AG20443 (cell line): ENCODE measurements at places on chromosomes 6 and 20.

- no peak for DNase-seq
These were observed 179.8 kb upstream of the BMP5 start for GRCh38 chr6:56055081-56055704.

- DNase-seq, result peak; percentile 64
These were observed 214.3 kb upstream of the PLCB4 start for GRCh38 chr20:8854571-8854970.

DNA sequence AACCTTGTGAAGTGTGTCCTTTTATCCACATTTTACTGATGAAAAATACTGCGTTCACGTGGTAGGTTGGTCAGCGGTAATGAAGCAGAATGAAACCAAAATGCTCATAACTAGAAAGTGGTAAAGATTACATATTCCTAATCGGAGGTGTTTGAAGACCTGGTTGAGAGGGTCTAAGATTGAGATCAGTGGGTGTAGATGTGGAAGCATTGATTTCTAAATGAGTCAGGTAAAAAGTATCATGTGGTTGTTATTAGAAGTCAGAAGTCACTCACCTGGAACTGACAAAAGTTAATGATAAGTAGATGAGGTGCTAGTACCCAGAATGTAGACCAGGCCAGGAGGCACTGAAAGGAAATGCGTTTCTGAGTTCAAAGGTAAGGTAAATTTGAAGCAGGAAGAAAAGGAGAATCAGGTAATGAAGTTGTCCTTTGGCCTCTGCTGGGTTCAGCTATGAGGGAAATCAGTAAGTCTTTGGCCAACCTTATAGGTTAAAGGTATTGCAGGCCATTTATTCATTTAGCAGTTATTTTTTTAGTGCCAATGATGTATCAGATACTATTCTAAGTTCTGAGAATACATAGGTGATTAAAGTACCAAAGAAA, 31.2 kb downstream of the FAM83B start:
- no peak for DNase-seq

DNA sequence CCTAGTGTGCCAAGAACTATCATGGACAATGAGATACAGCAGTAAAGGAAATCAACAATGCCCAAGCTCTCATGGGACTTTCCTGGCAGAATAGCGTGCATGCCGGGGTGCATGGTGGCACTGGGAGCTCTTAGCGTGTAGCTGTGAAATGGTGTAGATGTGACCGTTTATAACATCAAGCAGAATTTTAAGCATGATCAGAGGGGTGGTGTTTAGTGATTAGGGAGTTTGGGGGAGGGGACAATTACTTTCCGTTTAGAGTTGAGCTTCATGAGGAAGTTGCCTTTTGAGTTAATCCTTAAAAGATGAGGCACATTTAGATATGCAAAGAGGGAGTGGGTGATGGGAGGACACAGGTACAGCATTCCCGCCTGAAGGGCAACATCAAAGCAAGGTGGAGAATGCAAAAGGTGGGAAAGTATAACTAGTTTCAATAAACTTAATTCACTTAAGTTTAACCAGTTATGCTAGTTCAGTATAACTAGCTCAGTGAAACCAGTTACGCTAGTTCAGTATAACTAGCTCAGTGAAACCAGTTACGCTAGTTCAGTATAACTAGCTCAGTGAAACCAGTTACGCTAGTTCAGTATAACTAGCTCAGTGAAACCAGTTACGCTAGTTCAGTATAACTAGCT, 661.6 kb downstream of the QKI start:
- no peak for DNase-seq

DNA sequence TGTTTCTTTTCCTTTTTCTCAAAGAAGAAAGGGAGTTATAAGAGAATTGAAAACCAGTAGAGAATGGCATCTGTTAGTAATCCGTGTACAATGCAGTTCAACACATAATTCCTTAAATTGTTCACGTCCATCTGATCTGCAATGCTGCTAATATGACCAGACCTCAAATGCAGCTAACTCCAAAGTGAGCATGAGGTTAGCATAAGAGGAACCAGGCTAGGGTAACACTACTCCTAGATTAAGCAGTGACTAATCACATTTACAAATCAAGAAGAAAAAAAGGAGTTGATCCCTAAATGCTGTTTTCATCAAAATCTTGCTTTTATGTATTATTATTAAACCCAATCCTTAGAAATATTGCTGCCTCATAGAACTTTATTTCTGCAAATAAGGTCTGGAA, 432.7 kb upstream of the ARID1B start:
- no peak for DNase-seq
